ENCODE measurements at places on chromosomes 2 and 18.
A peak's percentile ranks its signal among the peaks of the same experiment; 100 is the strongest.

- DNase-seq = peak; percentile 6
Measured at GRCh38 chr2:127906206-127906926, 20.6 kb upstream of the AMMECR1L start.

DNA sequence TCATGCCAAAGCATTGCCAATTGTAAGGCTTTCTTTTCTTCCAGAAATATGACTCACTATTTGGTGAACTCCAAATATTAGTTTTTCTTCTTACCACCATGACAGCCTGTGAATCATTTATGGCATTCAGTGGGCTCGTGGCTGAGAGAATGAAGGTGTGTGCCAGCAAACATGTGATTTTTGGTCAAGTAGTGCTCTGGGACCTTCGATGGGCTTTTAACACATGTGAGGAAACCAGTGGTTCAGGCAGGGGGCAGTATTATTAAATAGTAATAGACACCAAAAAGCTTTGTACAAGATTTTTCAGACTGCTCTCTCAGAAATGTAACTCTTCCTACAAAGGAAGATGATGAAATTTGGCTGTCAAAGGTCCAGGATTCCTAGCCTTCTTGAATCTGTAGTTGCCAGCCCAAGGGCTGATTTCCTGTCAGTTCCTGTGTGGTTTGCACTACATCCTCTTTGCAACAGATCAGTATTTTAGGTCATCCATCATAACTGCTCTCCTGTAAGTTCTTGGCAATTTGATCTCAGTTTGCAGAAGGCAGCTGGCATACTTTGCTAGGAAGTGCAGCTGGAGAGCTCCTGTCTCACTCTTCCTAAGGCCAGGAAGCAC lies 64.3 kb downstream of the BABAM2 start:
- no peak for DNase-seq

DNA sequence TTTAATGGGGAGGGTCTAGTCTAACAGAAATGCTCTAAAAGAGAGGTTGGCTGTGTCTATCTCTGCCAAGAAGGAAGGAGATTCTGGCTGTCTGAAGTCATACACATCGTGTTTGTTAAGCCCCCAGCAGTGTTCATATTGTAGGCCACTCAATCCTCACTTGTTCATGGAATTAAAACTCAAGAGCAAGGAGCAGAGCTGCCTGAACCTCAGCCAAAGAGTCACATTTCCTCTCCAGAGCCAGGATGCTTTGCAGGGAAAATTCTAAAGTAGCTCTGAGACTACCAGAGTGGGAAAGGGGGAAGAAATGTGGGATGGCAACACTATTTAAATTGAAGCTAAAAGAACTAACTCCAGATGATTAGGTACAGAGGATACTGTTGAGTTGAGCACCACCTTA lies 190.7 kb upstream of the CXCR4 start:
- no peak for DNase-seq

- no peak for DNase-seq
Measured at GRCh38 chr2:30512243-30512886, 65.3 kb downstream of the LCLAT1 start.
